Stimulated activated CD8-positive, alpha-beta memory T cell treated with anti-CD3 and anti-CD28 coated beads, Interleukin-2, amount 100 ng/mL, for 1 hour (primary cell): ENCODE measurements at places on chromosomes 7 and 10.

DNA sequence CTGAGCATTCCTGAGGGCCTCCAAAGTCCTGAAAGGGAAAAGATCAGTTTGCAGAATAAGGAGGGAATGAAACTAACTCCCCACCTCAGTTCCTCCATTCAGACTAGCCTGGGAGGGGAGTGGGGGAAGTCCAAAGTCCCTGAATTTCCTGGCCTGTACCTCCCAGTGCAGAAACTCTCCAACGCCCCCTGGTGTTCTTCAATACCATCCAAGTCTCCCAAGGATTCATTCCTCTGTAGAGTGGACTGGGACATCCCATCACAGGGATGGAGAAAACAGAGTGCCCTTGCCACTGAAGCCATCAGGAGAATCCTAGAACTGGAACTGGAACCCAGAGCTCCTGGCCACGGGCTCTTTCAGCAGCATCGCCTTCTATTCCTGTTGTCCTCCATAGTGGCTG, 1.6 kb upstream of the COL13A1 start:
- DNase-seq = no peak

GRCh38 chr7:137453356-137453755, 109.8 kb upstream of the PTN start:
- DNase-seq = no peak

DNA sequence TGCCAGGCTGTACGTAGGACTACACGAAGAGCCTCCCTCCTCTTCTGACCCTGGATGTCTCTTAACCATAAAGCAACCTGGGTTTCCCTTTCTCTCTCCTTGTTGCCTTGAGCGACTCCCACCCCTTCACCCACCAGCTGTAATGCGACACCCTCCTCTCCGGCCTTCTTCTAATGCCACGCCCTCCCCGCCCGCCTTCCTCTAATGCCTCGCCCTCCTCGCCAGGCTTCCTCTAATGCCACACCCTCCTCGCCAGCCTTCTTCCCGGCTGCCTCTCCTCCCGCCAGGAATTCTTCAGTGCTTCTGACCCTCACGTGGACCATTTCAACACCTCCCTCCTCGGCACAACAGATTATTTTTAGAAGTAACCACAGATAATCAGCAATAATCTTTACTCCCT, 348.5 kb upstream of the SHH start:
- no peak for DNase-seq

DNA sequence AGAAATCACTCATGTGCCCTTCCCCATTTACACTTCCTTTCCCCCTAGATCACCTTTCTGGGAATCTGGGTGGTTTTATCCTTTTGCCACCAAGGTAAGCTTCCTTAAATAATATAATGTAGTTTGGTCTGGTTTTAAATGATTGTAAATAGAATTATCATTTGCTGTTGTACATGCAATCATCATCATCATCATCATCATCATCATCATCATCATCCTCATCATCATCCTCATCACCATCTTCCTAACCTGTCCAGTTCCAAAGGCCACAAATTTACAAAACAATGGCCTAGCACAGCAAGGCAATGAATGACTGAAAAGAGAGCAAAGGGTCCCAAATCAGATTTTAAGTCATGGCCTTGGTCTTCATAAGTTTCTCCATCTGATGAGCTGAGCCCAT, 329.7 kb downstream of the PLXNA4 start:
- no peak for DNase-seq

DNA sequence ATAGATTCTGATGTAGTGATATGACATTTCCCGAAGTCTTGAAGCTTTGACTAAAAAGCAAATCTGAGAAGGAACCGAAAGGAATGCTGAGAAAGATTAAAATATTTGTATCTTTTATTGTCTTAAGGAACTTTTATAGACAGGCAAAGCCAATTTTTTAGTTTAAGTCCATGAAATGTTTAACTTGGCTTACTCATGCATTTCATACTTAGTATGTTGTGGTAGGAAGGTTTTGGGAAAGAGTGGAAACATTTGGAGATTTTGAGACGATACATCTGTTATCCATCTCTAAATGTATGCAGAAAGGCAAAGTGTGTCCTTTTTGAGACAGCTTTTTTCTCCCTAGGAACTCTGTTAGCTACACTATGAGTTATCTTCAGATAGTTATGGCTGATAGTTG, 10.1 kb downstream of the TBC1D12 start:
- DNase-seq = no peak

GRCh38 chr7:49127359-49127913, 203.1 kb downstream of the CDC14C start:
- no peak for DNase-seq

DNA sequence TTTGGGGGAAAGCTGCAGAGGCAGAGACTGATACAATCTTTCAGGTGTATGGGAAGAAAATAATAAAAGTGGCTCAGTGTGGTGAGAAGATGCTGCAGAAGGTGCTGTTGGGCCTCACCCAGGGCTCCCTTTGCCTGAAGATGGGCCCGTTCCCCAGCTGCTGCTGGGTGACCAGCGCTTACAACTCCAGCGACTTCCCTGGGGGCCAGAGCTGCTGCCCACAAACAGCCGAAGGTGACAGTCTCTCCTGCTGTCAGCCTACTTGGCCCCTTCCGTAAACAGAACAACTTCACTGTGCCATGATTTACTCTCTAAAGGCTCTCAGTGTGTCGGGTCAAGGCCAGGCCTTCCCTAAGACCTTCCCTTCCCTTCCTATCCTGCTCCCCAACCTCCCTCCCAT, 93.6 kb upstream of the PCBD1 start:
- no peak for DNase-seq

DNA sequence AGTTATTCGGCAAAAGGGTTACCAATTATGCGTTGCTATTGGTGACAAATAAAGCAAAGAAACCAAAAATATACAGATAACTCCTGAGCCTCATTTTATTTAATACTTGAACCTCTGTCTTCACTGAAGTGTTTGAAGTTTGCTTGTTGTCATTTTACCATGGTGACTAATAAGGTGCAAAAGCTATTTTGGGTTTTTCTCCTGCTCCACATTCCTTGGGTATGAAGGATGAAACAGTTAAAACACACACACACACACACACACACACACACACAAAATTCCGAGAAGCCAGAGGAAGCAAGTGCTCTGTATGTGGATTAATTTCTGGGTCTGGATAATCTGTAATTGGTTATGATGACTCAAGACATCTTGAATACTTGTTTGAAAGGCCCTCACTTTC, 246.5 kb downstream of the COBL start:
- no peak for DNase-seq

GRCh38 chr10:75293446-75293820, 57.7 kb upstream of the COMTD1 start:
- DNase-seq = no peak

GRCh38 chr7:158996214-158997109, 140.1 kb downstream of the DYNC2I1 start:
- DNase-seq = no peak
